ENCODE measurements at places on chromosomes 12 and 14.
A peak's percentile ranks its signal among the peaks of the same experiment; 100 is the strongest.

- H3K36me3 ChIP-seq = no peaks in the 10 kb centered on the region
- H3K4me3 ChIP-seq = no peak overlapping the region
- peak; percentile 86 for DNase-seq
- peak overlapping the region; percentile 80 for H3K27ac ChIP-seq
These were observed 3.0 kb upstream of the CORO1C start for GRCh38 chr12:108734200-108734906.

GRCh38 chr14:23916004-23916403 lies 37.6 kb upstream of the DHRS4 start:
- no peaks in the 10 kb centered on the region for H3K4me1 ChIP-seq
- no peak overlapping the region for H3K27ac ChIP-seq
- H3K27me3 ChIP-seq = no peaks in the 10 kb centered on the region
- H3K4me3 ChIP-seq = no peak overlapping the region
- H3K36me3 ChIP-seq = no peaks in the 10 kb centered on the region

DNA sequence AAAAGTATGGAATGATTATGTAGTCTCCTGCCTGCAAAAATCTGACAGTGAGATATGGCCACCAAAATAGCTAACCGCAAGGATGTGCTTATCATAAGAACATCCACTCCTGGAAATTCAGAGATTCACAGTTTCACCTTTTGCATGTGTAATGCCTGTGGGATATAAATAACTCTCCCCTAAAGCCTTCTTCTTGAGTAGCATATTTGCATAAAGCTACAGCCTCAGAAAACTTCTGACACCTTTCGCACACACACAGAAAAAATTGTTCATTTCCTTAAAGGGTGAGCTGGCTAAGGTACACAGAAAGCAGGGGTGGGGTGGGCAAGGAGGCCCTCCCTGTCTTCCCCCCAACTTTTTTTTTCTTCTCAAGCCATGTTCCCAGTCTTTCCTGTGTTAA lies 3.1 kb upstream of the IGF1 start:
- DNase-seq = no peak
- H3K4me3 ChIP-seq = no peak overlapping the region
- H3K4me1 ChIP-seq = no peaks in the 10 kb centered on the region
- H3K27ac ChIP-seq = peak overlapping the region; percentile 68
- no peaks in the 10 kb centered on the region for H3K27me3 ChIP-seq

DNA sequence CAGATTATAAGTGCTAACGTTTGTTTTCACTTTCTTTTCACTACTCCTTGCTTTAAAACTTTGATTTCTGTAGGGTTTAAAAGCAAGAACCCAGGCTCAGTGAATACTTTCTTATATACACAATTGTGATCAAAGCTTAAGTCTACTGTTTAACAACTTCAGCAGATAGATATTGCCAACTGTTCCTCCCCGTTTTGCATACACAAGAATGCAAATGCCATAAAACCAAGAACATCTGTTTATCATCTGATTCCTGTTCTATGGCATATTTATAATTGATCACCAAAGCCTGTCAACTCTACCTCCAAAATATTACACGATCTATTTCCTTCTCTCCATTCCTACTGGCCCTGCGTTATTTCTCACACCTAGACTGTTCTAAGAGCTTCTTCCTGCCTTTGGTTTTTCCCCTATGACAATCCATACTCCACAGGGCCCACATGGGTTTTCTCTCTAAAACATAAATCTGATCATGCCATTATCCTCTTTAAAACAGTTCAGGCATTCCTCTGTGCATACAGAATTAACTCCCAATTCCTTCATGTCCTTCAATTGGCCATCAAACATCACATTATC lies 15.9 kb downstream of the MED13L start:
- H3K27ac ChIP-seq = no peak overlapping the region
- no peaks in the 10 kb centered on the region for H3K36me3 ChIP-seq
- no peak overlapping the region for H3K4me3 ChIP-seq
- no peaks in the 10 kb centered on the region for H3K27me3 ChIP-seq

GRCh38 chr12:43776498-43776897 lies 17.7 kb downstream of the IRAK4 start:
- no peak overlapping the region for H3K27ac ChIP-seq
- DNase-seq = no peak
- H3K27me3 ChIP-seq = no peaks in the 10 kb centered on the region
- no peaks in the 10 kb centered on the region for H3K4me1 ChIP-seq
- H3K4me3 ChIP-seq = no peak overlapping the region

DNA sequence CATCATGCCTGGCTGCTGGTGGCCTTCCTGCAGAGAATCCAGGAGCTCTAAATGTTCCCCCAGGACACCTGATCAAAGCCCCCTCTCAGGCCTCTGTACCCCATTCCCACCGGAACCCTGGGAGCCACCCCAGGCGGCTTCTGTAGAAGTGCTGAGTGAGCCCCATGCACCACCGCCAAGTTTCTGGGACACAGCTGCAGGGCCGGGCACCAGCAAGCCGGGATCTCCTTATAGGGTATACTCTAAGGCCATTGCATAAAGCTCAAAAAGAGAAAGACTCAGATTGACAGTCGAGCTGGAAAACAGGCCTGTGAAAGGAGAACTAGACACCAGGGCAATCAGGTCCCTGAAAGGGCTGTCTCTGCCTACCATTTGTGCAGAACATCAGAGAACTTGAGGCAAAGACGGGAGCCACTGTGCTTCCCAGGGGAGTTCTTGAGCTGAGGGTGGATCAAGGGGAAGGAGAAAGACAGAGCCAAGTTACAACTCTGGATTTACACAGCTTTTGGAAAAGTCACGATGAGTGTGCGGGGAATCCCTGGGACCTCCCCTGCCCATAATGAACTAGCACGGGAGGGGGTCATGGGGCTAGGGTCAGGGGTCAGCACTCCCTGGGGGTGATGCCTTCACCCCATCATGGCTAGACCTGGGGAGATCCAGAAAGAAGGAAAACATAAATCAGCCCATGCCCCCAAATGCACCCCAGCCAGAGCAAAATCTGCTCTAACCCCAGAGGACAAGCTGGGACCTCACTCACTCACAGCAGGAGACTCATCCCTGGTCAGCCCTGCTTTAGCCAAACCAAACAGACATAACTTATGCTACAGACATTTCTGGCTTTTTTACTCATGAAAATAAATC lies 51.1 kb downstream of the ITPK1 start:
- DNase-seq = no peak
- no peak overlapping the region for H3K4me3 ChIP-seq
- no peaks in the 10 kb centered on the region for H3K36me3 ChIP-seq
- no peaks in the 10 kb centered on the region for H3K27me3 ChIP-seq
- H3K4me1 ChIP-seq = no peaks in the 10 kb centered on the region

DNA sequence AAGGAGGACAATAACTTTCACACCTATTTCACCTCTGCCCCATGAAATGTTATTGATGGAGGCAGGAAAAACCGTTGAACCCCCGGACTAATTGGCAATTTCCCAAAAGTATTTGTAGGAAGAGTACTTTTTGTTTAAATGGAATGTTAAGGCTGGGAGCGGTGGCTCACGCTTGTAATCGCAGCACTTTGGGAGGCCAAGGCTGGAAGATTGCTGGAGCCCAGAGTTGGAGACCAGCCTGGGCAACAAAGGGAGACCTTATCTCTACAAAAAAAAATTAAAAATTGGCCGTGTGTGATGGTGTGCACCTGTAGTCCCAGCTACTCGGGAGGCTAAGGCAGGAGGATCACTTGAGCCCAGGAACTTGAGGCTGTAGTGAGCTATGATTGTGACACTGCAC lies 26.0 kb upstream of the SPTLC2 start:
- H3K4me1 ChIP-seq = no peaks in the 10 kb centered on the region
- H3K36me3 ChIP-seq = no peaks in the 10 kb centered on the region
- no peaks in the 10 kb centered on the region for H3K27me3 ChIP-seq
- H3K27ac ChIP-seq = peak overlapping the region; percentile 50
- no peak for DNase-seq
- peak overlapping the region; percentile 53 for H3K4me3 ChIP-seq

DNA sequence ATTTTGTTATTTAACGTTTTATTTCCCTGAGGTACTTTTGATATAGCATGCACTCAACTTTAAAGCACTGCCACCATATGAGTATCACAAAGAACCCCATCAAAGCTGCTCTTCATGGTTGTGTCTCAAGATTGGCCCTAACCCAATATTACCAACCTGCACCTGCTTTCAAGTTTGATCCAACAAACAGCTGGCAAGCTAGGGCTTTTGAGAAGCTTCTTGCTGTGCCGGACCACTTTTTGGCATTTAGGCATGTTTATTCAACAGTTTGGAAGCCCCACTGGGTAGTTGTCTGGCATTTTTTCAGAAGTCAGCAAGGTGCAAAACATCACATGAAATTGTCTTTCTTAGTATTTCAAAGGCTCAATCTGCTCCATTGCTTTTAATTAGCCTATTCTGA lies 137.2 kb upstream of the PLEKHA5 start:
- H3K27me3 ChIP-seq = no peaks in the 10 kb centered on the region
- H3K27ac ChIP-seq = no peak overlapping the region
- no peak overlapping the region for H3K4me3 ChIP-seq
- DNase-seq = no peak
- no peaks in the 10 kb centered on the region for H3K4me1 ChIP-seq

DNA sequence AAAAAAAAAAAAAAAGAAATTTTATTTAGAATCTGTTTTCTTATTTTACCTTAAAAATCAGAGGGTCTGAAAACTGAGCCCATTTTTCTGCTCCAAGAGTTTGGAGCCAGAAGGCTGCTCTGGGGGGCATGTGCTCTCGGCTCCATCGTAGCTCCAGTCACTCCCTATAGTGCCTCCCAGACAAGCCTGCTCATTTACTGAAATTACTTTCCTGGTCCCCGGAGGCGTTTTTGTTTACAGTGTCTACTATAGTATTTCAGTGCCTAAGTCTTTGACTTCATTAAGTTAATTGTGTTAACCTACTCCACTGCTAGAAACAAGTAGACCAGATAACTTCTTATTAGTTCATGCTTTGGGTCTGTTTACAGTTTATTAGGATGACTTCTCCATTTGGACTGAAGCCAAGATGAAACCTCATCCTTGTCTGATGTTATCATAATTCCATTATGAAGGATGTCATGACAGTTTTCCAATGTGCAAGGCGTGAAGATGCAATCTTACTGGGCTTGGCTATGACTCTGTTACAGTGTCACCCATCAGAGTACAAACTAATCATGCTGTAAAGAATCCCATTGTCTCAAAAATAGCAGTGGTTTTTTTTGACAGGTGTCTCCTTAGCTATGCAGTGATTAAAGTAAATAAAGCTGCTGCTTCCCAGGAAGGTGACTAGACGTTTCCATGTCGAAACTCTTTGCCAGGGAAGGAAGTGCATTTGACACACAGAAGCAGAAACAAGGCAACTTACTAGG lies 182.3 kb downstream of the TMEM132C start:
- no peak overlapping the region for H3K27ac ChIP-seq
- no peak for DNase-seq
- no peak overlapping the region for H3K4me3 ChIP-seq
- no peaks in the 10 kb centered on the region for H3K36me3 ChIP-seq
- H3K27me3 ChIP-seq = no peaks in the 10 kb centered on the region

DNA sequence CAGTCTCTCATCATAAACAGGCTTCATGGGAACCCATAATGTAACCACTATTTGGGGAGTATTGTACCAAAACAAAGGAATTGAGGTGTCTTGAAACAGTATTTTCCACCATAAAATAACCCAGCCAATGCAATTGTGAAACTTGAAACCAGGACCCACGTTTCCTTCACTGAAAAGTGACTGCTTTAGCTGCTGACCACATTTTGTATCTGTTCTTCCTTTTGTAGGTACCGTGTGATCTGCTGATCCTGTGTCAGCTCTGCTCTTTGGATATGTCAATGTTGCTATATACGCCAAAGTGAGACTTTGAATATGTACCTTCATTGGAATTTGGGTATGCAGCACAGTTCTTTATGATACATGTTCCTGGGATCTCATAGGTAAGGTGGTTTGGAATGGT lies 95.1 kb upstream of the CNTN1 start:
- no peak for DNase-seq
- H3K4me3 ChIP-seq = no peak overlapping the region
- no peaks in the 10 kb centered on the region for H3K36me3 ChIP-seq
- no peak overlapping the region for H3K27ac ChIP-seq
- H3K27me3 ChIP-seq = no peaks in the 10 kb centered on the region

GRCh38 chr14:51419685-51420084 lies 179.6 kb downstream of the TMX1 start:
- H3K27me3 ChIP-seq = no peaks in the 10 kb centered on the region
- H3K27ac ChIP-seq = no peak overlapping the region
- no peak for DNase-seq
- H3K4me1 ChIP-seq = no peaks in the 10 kb centered on the region

GRCh38 chr14:63638493-63638892 lies 3.2 kb downstream of the WDR89 start:
- no peaks in the 10 kb centered on the region for H3K4me1 ChIP-seq
- H3K27me3 ChIP-seq = no peaks in the 10 kb centered on the region
- no peak for DNase-seq
- H3K4me3 ChIP-seq = no peak overlapping the region
- H3K36me3 ChIP-seq = no peaks in the 10 kb centered on the region

GRCh38 chr12:89253488-89253887 lies 98.8 kb downstream of the DUSP6 start:
- no peak for DNase-seq
- H3K36me3 ChIP-seq = no peaks in the 10 kb centered on the region
- H3K27me3 ChIP-seq = no peaks in the 10 kb centered on the region
- H3K4me1 ChIP-seq = no peaks in the 10 kb centered on the region

DNA sequence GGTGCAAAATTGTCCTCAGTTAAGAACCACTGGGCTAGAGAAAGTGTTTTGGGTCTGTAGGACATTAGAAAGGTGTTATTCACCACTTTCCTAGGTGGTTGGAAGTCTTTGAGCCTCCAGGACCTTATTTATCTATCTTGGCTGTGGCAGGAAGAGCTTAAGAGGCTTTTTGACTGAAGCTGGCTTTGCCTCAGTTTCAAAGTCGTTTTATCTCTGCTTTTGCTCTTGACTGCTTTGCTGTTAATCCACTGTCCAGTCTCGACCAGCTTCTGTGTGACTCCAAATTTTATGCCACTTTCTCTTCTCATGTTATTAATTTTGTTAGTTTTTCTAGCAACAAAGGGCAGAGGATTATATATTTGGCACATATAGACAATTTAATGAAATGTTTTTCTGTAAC lies 60.3 kb downstream of the PPHLN1 start:
- no peak for DNase-seq
- no peaks in the 10 kb centered on the region for H3K36me3 ChIP-seq
- no peak overlapping the region for H3K27ac ChIP-seq
- no peak overlapping the region for H3K4me3 ChIP-seq

DNA sequence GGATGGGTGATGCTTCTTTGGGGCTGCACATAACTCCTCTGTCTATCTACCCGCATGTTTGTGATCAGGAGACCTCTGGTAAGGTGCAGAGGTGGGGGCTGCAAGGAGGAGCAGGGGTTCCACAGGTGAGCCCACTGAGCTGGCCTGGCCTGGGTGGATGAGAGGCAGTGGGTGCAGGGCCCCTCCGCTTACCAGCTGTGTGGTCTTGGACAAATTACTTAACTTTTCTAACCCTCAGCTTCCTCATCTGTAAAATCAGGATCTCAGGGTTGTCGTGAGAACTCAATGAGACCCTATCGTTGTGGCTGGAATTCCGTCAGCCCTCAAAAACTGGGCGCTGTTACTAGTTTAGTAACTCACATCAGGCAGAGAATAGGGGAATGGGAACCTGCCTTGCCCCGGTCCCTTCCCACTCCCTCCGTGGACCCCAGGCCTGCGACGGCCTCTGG lies 7.5 kb downstream of the PTPN6 start:
- no peak for DNase-seq
- H3K36me3 ChIP-seq = no peaks in the 10 kb centered on the region
- no peak overlapping the region for H3K27ac ChIP-seq
- H3K4me3 ChIP-seq = no peak overlapping the region
- peaks cover 4% of the 10 kb centered on the region for H3K4me1 ChIP-seq
- no peaks in the 10 kb centered on the region for H3K27me3 ChIP-seq

GRCh38 chr12:106919910-106920544 lies 35.7 kb upstream of the TMEM263 start:
- H3K4me1 ChIP-seq = no peaks in the 10 kb centered on the region
- H3K36me3 ChIP-seq = no peaks in the 10 kb centered on the region
- no peak overlapping the region for H3K27ac ChIP-seq
- DNase-seq = no peak

Data from right lobe of liver (tissue), 6 donors.